Adrenal gland (tissue), 19 donors: ENCODE measurements at places on chromosomes 4 and X. TPM values are rescaled to one million over a fixed set of nuclear protein-coding genes. Genes with fewer than 3 reads are reported as not detected.
A peak's percentile ranks its signal among the peaks of the same experiment; 100 is the strongest.

SPATA4 gene
- total RNA-seq: not detected

MED12 gene
- 94.2 TPM for total RNA-seq

PDCL2 gene
- not detected for total RNA-seq

EVC2 gene
- total RNA-seq: 0.75 TPM

AMOT gene
- 6.3 TPM for total RNA-seq

PLP1 gene
- 5.8 TPM for total RNA-seq

MFAP3L gene
- total RNA-seq: 2.2 TPM

MTCP1 gene
- total RNA-seq: 15.4 TPM

MAEA gene
- 96.8 TPM for total RNA-seq

KIAA1210 gene
- 0.57 TPM for total RNA-seq

STK32B gene
- 0.91 TPM for total RNA-seq

FGF13 gene
- 1.6 TPM for total RNA-seq

PDE6B gene
- total RNA-seq: not detected

H2BW2 gene
- total RNA-seq: not detected

KLF3 gene
- total RNA-seq: 36.0 TPM

TMEM35A gene
- total RNA-seq: 1.1 TPM

HPGD gene
- 25.4 TPM for total RNA-seq

FGD1 gene
- total RNA-seq: 2.9 TPM

VCX3B gene
- total RNA-seq: not detected

P2RY4 gene
- total RNA-seq: not detected

DNA sequence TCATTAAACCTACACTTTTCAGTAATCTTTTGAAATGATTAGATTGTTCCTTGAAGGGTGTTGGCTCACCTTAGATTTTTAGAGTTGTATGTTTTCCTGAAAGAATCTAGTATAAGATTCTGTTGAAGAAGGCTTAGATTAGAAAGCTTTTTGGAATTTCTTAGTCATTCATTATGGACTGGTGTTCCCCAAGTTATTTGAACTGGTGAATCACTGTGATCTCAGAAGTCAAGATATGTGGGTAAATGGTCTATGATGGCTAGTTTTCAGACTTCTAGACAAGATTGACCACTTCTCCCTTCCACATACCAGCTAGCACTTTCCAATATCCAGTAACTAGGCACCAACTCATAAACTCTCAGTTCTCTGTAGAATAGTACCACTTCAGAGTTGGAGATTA lies 138.1 kb downstream of the KDM6A start:
- DNase-seq: no peak

- DNase-seq: no peak
Observed at GRCh38 chr4:23212558-23212957, 519.8 kb downstream of the GBA3 start.

GRCh38 chr4:154807042-154807630 lies 26.1 kb downstream of the RBM46 start:
- DNase-seq: no peak

DNA sequence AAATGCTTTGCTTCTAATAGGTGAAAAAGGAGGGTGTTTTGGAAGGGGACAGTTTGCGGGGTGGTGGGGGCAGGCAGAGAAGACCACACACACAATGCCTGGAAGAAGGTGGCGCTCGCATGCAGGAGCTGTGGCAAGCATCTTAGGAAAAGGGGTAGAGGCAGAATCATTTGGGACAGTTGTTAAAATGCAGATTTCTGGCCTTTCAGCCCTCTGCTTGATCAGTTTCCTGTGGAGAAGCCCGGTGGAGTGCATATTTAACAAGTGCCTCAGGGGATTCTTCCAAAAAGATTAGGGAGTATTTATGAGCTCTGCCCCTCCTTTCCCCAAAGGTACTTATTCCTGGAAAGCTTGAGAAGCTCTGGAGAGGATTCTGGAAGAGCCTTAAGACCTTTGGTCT lies 4.8 kb downstream of the NOCT start:
- DNase-seq: no peak

- no peak for DNase-seq
Observed at GRCh38 chr4:91601401-91601800, 702.4 kb upstream of the GRID2 start.

DNA sequence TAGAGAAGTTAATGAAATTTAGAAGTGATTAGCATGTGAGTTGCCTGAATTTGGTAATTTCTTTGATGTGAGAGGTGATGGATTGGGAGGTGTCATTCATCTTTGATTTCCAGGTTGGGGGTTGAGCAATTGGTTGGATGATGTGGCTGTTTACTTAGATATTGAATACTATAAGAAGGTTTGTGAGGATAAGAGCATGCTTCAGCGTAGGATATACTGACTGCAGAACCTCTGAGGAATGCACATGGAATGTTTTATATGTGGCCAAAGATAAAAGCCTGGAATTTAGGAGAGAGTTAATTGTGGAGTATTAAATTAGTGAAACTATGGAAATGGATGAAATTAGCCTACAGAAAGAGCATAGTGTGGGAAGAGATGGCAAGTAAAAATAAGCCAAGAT lies 165.4 kb upstream of the MAD2L1 start:
- DNase-seq: no peak

GRCh38 chr4:37609626-37610025 lies 76.5 kb downstream of the RELL1 start:
- DNase-seq: no peak

- no peak for DNase-seq
Observed at GRCh38 chrX:53080628-53081580, 1.3 kb upstream of the TSPYL2 start.

GRCh38 chr4:14787894-14788293 lies 214.4 kb upstream of the CPEB2 start:
- peak; percentile 9 for DNase-seq

- no peak for DNase-seq
Observed at GRCh38 chrX:22078117-22078516, 46.0 kb downstream of the PHEX start.

DNA sequence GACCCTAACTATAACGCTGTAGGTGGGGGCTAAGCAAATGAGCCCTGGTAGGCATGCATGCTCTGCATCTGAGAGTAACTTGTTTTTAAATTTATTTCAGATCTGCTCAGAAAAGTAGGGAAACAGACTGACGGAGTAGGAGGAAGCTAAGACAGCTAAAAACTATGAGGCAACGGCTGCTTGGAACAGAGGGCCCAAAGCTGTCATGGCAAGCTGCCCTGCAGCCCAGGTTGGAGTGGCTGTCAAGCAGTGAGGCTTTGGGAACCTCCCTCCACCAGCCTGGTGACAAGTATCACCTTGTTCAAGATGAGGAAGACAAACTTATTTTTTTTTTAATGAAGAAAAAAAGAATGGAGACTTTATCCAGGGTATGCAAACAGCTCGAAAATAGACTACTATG lies 439.8 kb downstream of the NLGN4X start:
- no peak for DNase-seq

GRCh38 chr4:31575504-31575903 lies 855.3 kb downstream of the PCDH7 start:
- DNase-seq: no peak

DNA sequence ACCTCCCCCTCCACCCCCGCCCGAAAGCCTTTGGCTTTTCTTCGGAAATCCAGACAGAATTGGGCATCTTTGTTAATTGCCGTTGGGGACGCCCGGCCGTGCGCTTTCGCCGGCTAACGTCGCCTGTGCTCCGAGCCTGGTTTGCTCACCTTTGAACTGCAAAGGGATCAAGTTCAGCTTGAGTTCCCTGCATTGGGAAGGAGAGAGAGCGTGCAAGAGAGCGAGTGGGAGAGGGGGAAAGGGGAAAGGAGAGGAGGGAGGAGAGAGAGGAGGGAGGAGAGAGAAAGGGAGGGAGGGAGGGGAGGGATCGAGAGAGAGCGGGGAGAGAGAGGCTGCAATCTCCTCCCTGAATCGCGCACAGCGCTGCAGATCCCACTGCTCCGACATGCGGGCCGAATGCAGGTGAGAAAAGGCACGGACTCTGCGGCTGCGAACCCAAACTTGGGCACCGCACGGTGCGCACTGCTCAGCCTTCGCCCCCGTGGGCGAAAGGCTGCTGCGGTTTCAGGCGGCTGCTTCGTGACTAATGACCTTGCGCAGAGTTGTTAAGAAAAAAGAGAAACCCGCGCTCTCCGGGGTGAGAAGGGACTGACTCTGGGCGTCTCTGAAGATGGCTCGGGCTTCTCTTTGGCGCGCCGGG lies at the start of gene PCDH7:
PCDH7 (plus strand) TSS at position 349 of the 640 bp plus-strand sequence. CDS start 1,054 bp downstream, outside the sequence.
- DNase-seq: peak; percentile 52

DNA sequence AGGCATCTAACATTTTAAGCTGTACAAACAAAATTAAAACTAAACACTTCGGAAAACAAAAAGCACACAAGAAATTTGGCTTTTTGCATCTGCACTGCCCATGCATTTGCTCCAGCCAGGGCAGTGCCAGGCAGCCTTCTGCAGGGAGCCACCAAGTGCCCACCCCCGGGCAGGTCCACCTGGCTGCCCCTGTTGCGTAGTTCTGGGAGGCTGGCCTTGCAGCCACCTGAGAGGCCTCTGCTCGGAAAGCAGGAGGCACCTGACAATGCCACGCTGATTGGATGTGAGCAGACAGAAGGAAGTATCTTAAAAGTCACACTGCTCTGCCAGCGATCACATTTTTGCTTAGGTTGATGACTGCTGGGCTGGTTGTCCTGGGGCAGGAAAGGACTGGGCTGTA lies 3.5 kb downstream of the TMEM271 start:
- DNase-seq: no peak

GRCh38 chr4:95627709-95628108 lies 78.9 kb upstream of the UNC5C start:
- DNase-seq: no peak

DNA sequence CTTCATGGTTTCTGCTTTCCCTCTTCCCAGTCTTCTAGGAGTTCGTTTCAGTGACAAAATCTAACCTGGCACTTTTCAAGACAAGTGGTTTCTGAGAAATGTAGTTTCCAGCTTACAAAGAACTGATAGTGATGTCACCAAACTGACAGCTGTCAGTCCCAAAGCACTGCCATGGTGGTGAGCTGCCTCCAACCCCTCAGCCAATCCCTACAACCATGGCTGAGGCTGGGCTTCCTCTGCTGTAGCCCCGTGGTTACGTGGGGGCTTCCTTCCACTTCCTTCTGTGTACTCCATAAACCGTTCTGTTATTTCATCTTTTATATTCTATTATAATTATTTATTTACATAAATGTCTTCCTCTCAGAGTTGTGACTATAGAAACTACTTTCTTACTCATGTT lies 198.6 kb upstream of the AGA start:
- no peak for DNase-seq

- DNase-seq: no peak
Observed at GRCh38 chrX:132968296-132968949, 10.0 kb upstream of the HS6ST2 start.

DNA sequence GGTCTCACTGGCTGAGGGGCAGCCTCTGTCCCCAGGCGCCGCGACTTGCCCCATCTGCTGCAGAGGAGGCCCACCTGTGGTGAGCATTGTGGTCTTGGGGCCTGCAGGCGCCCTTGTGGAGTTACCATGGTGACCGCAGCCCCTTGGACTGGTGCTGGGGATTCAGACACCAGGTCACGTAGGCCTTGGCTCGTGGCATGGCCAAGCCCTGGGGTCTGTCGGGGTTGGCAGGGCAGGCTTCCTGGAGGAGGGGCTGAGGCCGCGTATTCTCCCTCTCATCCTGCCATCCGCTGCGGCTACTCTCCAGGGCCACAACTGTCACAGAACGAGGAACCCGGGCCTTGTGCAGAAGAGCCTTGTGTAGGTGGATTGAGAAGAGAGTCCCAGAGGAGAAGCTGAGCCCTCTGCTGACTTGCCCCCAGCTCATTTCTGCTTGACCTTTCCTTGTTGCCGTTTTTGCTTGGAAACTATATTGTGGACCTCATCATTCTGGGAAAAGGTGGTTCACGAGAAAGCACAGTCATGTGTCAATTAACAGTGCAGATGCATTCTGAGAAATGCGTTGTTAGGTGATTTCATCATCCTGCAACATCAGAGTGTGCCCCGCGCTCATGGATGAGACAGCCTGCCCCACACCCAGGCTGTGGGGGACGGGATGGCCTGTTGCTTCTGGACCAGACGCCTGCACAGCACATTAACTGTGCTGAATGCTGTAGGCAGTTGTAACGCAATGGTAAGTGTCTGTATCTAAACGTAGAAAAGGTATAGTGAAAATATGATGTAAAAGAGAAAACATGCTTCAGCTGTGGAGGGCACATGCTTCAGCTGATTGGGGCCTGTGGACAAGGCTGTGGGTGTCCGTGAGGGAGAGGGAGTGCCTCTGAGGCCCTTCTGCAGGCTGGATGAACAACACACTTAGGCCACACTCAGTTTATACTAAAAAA lies 38.5 kb downstream of the TRMT44 start:
- DNase-seq: no peak

GRCh38 chr4:24796620-24797019 lies 1.2 kb downstream of the SOD3 start:
- no peak for DNase-seq

- no peak for DNase-seq
Observed at GRCh38 chr4:145181091-145181501, 707 bp upstream of the OTUD4 start.

DNA sequence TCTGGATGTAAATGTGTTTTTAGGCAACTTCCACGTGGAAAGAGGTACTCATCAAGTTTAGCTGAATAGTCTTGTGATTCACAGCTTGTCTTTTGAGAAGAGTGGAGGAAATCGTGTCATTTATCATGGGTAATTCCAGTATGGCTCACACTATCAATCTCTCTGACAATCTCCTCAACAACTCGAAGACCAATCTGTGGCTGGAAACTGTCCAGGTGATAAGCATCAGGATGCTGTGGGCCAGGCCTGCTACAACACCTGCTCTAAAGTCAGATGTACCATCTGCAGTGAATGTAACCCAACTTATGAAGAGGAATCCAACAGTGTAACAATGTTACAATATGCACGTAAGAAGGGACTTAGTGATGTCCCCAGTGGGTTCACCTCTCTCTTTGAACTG lies 132.1 kb upstream of the GK2 start:
- DNase-seq: no peak

GRCh38 chr4:89245459-89245858 lies 62.1 kb downstream of the GPRIN3 start:
- no peak for DNase-seq

DNA sequence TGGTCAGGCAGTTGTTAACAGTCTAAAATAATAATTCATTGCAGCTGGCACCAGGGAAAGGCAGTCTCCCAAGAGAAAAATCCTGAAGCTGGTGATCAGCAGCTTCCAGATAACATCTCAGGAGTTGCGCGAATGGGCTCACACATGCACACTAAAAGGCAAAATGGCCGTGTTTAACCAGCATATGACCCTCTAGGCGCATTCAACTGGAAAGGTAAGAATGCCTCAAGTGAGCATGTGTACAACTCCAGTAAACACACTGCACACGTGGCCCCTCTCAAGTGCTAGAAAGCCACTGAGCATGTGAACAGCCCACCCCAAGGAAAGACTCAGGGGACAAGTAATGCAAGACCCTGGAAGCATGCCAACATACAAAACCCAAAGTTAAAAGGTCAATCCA lies 33.1 kb downstream of the STPG2 start:
- no peak for DNase-seq

GRCh38 chr4:1516261-1516660 lies 110.0 kb upstream of the NKX1-1 start:
- DNase-seq: no peak

- peak; percentile 44 for DNase-seq
Observed at GRCh38 chr4:18075823-18076433, 54.4 kb upstream of the LCORL start.

- no peak for DNase-seq
Observed at GRCh38 chrX:9802737-9803136, 16.5 kb downstream of the SHROOM2 start.

- DNase-seq: no peak
Observed at GRCh38 chr4:54274264-54274663, 45.2 kb downstream of the PDGFRA start.

GRCh38 chrX:155052738-155053498 lies 18.0 kb downstream of the CMC4 start:
- no peak for DNase-seq
